Endodermal cell (in vitro differentiated cells): ENCODE measurements at places on chromosomes 7 and 10.

GRCh38 chr10:96267234-96267705, 4.1 kb downstream of the BLNK start:
- DNase-seq: no peak

DNA sequence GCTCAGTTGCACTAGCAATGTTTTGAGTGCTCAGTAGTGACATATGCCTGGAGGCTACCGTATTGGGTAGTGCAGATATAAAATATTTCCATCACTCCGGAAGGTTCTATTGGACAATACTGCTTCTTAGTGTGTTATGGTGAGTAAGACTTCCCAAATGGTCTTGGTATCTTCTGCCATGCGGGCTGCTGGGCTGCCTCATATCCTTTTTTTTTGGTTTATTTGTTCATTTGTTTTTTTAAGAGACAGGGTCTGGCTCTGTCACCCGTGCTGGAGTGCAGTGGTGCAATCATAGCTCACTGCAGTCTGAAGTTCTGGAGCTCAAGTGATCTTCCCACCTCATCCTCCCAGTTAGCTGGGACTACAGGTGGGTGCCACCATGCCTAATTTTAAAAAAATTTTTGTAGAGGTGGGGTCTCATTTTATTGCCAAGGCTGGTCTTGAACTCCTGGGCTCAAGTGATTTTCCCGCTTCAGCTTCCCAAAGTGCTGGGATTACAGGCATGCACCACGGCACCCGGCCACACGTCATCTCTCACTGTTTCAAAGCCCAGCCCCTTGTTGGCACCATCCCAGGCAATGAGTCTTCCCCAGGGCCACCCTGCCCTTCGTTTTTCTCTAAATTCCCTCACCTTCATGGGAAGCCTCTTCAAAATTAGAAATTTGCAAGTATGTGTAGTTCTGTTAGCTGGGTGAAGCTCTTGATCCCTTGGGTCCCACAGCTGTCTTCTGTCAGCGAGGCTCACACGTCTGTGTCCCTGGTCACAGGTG, 111.0 kb upstream of the KLF14 start:
- no peak for DNase-seq

DNA sequence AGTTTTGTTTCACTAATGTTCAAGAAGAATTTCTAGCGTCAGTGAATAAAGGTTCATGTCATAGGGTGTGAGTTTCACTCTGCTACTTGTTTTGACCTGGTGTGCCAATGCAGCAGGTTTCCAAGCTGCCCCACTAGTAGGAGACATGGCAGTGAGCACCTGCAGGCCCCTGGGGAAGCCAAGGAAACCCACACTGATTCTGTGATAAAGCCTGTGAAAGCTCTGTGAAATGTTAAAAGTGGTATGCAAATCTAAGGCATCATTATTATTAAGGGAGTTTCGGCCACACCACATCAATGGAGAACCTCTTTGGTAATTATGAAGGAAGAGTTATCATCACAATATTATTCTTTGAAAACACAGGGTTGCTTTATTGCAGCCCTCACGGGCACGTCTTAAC, 46.4 kb downstream of the ABCB5 start:
- DNase-seq: no peak

GRCh38 chr10:121385136-121385535, 213.1 kb downstream of the FGFR2 start:
- no peak for DNase-seq

DNA sequence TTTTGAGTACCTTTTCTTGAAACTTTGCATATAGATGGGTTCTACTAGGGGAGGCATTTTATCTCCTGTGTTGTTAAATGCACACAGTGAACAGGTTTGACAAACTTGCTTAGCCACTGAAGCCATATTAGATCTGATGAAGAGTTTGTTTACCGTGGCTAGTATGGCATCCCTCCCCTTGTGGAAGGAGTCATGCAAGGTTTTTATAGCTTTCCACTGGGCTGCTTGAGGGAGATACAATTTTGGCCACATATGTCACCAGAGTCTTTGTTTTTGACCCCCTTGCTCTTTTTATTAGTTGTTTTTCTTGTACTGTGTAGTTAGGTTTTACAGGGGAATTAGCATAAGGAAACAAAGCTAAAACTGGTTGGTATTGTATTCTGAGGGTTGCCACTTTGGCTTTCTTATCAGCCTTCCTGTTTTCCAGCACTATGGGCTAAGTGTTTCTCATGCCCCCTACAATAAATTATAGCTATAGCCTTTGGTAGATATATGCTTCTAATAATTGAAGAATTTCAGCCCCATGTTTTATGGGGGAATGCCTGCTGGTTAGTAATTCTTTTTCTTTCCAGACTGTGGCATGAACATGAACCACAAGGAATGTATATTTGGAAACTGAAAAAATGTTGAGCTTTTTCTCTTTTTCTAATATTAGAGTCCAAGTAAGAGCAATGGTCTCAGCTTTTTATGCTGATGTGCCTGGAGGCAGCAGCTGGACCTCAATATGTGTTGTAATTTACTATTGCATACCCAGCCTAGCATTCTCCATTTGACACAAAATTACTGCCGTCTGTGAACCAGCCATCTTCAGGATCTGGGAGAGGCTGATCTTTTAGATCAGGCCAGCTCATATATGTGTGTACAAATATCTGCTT, 18.4 kb upstream of the STEAP2 start:
- no peak for DNase-seq

GRCh38 chr7:95925236-95925635, 152.9 kb downstream of the DYNC1I1 start:
- no peak for DNase-seq

GRCh38 chr10:34169131-34169530, 646.0 kb downstream of the PARD3 start:
- DNase-seq: no peak

DNA sequence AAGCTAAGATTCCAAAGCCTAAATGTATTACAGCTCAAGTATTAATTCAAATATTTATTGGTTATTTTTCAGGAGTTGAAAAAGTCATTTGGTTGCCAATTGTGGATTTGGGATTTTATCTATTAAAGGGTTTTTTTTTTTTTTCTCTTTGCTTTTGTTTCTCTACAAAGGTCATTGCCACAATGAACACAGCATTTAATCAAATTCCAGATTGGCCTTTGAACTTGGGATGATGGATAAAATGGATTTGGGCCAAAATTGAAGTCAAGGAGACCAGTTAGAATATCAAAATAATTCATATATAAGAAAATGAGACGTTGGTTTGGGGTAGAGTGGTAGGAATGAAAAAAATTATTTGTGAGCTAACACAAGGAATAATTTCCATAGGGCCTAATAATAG, 9.6 kb downstream of the LIPN start:
- DNase-seq: no peak

DNA sequence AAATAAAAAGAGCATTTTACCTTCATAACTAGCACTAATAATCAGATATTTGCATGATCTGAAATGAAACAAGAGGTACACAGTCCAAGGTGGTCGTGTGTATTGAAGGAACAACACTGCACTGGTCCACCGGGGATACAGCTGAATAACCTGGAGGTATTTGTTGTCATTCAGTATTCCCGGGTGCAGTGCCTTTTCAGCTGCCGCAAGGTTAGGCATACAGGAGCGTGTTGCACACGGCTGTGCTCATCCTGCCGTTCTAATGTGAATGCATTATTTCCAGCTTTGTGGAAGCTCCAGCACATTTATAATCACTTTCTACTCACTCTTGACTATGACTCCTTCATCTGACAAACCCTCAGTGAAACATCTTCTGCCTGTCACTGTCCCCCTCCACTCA, 377.8 kb downstream of the GFRA1 start:
- DNase-seq: no peak

DNA sequence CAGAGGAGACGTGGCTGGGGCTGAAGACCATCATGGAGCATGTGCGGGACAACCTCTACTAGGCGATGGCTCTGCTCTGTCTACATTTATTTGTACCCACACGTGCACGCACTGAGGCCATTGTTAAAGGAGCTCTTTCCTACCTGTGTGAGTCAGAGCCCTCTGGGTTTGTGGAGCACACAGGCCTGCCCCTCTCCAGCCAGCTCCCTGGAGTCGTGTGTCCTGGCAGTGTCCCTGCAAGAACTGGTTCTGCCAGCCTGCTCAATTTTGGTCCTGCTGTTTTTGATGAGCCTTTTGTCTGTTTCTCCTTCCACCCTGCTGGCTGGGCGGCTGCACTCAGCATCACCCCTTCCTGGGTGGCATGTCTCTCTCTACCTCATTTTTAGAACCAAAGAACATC, 22.0 kb upstream of the CPA5 start:
- DNase-seq: no peak

DNA sequence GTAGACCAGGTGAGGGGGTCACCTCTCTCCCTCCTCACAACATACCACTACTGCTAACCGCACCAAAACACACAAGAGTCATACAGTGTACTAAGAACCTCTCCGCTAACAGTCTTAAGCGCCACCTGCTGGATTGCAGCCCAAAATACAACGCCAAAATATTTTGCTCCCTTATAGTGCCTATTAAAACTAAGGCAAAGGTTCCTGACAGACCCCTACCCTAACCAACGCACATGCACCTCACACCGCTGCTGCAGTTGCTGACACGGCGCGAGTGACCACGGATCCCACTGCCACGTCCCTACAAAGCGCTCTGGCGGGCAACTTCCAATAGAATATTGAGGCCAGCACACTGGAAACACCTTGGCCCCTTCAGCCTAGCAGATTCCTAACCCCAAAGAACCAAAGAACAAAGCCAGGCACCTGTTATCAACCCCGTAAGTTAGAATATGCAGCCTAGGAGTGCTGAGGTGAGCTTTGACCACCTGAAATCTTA, 563.6 kb upstream of the SEMA3D start:
- peak; percentile 88 for DNase-seq

DNA sequence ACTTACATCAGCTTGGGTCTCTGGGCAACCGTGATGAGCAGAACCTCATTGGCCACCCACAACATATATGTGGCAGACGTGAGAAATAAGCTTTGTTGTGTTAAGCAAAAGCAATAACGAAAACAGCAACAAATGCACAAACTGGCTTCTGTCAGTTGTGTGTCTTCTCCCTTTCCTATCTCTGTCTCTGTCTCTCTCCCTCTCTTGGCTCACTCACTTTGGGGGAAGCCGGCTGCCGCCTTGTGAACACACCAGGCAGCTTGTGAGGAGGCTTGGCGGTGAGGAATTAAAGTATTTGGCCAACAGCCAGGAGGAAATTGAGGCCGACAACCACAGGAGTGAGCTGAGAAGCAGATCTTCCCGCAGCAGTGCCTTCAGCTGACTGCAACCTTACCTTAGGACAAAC, 21.9 kb upstream of the CDCA7L start:
- no peak for DNase-seq

- no peak for DNase-seq
Observed at GRCh38 chr7:76300166-76300731, 2.2 kb upstream of the HSPB1 start.
